ENCODE measurements at places on chromosomes 3 and 15.

DNA sequence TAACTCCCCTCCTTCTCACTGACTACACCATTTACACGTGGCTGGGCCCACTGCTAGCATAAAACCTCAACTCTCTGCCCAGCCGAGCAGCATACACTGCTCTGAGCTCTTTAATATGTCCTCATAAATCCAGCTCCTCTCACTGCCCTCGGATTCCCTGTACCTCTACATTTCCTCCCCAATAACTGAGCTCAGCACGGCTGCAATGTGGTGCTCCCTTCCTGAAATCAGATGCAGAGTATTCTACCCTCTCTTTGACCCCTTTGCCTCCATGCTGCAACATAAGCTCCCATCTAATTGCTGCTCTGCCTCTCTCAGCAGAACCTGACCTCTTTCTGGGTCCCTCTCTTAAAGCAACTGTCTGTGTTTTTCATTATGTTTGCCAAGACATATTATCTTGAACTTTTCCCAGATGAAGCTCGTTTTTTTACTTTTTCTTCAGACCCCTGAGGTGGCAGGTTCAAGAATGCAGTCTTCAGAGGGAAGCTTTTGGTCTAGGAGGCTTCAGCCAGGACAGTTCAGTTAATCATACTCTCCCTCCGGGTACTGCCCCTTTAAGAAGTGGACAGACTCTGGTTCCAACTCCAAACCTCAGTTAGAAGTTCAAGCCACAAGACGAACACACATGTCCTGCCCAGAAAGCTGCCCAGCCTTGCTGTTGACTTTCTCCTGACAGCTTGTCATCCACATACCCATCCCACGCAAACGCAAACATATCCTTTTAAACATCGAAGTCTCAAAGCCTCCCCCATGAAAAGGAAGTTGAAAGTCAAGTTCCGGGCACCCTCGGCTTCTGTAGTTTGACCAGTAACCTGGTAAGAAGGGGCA lies 81.1 kb upstream of the NEO1 start:
- no peak for DNase-seq

GRCh38 chr3:194740859-194741491 lies 55.3 kb downstream of the FAM43A start:
- DNase-seq = peak; percentile 83

DNA sequence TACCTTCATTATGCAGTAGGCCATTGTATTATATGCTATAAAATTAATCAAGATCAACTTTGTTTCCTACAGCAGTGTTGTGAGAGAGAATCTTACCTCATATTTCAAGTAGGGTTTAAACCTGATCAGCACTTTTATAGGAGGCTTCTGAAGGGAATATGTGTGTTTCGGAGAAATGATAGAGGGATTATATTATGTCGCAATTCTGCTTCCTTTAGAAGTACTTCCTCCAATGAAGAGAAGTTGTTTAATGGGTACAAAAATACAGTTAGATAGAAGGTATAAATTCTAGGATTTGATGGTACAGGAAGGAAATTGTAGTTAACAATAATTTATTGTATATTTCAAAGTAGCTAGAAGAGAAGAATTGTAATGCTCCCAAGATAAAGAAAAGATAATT lies 54.9 kb downstream of the NSUN3 start:
- DNase-seq = no peak

DNA sequence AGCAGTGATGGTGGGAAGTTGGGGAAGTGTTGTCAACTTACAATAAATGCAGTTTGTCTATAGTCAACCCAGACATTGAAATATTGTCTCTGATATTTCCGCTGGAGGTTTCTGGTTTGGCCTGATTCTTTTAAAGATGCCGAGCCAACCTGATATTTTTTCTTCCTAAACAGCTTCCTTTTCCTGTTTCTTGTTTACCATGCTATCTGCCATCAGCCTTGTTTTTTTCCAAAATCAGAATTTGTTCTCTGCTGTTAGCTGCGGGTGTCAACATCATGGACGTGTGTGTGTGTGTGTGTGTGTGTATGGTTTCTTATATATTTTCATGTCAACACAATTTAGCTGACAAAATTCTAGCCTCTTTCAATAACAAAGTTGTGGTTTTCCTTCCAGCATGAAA lies 41.2 kb upstream of the XCR1 start:
- DNase-seq = no peak

DNA sequence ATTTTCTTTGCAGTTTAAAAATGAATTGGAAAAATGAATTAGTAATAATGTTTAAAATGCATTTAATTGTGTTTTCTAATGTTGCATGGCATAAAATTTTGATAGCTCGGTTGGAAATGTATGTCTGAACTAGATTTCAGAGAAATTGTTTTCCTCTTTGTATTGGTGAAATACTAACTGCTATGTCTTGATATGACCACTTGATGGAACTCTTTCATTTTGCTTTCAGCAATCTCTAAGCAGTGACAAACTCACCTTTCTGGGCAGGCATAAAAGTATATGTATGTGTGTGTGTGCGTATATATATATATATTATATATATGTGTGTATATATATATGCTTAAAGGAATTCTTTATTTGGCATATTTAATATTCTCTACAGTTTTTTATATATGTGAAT lies 239.3 kb upstream of the ZNF717 start:
- peak; percentile 18 for DNase-seq

GRCh38 chr3:53046171-53047170 lies 598 bp upstream of the SFMBT1 start:
- peak; percentile 65 for DNase-seq

- no peak for DNase-seq
Observed at GRCh38 chr15:67512933-67513714, 7.8 kb upstream of the C15orf61 start.

GRCh38 chr3:63230146-63230545 lies 48.0 kb upstream of the SYNPR start:
- DNase-seq = no peak

DNA sequence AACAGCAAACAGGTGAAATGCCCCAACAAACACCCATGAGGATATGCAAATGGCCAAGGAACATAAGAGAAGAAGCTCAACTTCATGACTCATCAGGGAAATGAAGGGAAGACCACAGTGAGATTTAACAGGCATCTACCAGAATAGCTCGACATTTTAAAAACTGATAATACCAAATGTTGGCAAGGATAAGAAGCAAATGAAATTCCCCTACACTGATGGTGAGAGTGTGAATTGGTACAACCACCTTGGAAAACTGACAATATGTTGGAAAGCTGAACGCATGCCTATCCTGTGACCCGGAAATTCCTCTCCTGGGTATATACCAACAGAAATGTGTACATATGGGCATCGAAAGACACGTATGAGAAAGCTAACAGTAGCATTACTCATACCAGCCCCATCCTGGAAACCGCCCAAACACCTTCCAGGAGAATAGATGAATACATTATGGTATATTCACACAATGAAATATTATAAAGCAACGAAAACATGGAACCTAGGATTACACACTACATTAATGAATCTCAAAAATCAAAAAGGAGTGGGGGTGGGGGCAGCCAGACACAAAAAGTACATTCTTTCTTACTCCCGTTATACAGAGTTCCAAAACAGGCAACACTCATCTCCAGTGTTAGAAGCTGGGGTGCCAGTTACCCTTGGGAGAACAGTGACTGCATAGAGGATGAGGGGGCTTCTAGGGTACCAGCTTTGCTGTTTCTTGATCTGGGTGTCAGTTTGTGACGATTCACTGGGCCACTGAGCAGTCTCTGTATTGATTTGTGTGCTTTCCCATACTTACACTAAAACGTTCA lies 16.9 kb downstream of the RFTN1 start:
- no peak for DNase-seq

DNA sequence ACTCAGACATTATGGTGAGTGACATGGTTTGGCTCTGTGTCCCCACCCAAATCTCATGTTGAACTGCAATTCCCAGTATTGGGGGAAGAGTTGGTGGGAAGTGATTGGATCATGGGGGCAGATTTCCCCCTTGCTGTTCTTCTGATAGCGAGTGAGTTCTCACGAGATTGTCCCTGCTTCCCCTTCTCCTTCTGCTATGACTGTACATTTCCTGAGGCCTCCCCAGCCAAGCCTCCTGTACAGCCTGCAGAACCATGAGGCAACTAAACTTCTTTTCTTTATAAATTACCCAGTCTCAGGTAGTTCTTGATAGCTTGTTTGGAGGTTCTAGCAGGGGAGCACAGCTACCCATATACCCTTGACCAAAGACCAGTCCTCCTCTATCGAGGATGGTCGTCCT lies 45.9 kb downstream of the ADAM10 start:
- DNase-seq = no peak

DNA sequence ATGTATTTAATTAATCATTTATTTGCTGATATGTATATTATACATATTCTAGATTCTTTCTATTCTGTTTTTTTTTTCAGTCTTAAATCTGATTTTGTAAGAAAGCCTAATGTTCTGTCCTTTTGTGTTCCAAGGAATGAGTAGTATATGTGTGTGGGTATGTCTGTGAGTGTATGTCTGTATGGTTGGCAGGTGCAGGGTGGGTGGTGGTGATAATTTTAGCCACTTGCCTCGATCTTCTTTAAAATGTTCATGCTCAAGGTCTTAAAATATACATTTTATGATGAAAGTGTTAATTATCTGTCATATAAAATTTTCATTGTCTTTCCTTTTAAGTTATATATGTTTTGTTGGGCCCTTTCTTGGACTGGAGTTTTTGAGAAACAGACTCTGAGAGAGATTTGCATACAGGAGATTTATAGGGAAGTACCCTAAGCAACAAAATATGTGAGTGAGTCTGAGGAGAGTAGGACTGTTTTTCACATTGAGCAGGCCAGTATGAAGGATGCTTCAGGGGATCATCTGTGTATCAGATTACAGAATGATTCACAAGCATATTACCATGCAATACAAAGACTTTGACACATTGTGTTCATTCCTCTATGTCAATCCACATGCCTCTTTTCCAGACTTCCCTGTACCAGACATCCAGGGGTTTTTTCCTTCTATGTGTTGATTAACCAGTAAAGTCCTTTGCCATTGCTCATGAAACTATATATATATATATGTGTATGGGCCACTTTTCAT lies 211.0 kb upstream of the DPPA4 start:
- DNase-seq = no peak

DNA sequence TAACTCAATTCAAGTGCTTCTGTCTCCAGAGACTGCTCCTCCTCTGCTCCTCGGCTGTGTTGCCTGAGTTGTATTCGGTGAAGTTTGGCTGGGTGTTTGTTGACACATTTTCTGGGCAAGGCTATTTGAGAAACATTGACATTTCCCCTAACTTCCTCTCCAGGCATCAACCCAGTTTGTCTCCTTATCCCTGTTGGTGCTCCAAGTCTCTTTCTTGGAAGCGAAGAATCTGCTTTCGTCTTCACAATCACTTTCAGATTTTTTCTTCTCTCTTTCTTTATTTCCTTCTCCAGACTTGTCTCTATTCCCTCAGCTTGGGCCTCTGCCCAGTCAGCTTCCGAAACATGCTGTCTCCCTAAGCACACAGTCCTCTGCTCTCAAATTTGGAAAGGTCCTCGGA lies 84.7 kb downstream of the ETV5 start:
- DNase-seq = no peak

- DNase-seq = no peak
Observed at GRCh38 chr15:81968691-81969090, 77.1 kb downstream of the MEX3B start.

- DNase-seq = no peak
Observed at GRCh38 chr3:32499585-32499984, 3.1 kb downstream of the CMTM6 start.

DNA sequence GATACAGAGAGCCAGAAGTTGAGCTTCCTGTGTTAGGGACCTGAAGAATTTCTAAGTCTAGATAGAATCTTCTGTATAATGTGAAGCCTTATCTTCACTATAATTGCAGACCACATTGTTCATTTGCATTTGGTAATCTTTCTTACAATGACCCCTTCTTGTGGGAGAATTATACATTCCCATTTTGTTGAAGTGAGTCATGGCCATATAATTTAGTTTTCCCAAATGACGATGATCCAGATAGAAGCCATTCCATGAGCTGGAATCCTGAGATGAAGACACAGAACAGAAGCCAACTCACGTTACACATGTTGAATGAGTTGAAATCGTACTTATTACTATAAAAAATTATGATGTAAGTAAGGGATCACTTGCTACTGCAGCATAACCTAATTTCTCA lies 187.8 kb downstream of the TUSC7 start:
- DNase-seq = no peak

DNA sequence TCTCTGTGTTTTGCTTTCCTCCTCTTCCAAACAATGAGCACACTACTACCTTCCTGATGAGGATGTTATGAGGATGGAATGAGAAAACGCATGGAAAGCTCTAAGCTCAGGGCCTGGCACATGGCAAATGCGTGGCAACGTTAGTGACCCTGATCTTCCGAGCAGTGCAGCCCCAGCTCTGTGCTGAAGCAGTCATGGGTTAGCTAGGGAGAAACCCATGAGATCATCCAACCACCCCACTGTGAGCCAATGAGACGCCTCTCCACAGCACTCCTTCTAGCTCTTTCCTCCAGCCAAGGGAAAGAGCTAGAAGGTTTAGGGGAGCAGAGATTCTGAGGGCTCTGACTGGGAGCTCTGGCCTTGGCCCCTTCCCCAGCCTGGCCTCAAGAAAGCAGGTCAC lies 4.5 kb downstream of the CPN2 start:
- no peak for DNase-seq

DNA sequence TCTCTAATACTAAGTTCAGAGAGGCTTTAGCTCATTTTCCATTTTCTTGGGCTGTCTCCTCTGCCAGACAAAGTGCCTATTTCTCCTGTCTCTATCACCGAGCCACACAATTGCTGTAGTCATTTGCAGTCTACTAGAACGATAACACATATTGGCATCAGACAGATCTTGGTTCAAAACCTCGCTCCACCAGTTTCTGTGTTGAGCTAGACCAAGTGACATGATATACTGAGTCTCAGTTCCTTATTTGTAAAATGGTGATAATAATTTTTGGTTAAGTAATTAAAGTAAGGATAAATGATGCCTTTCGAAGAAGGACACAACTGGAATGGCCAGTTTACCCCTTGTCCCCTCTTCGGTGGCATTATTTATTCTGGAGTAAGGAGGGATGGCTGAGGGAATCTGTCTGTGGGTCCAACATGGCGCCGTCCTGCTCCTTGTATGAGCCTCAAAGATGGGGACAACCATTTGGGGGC lies 398 bp upstream of the RAB7A start:
- DNase-seq = no peak

DNA sequence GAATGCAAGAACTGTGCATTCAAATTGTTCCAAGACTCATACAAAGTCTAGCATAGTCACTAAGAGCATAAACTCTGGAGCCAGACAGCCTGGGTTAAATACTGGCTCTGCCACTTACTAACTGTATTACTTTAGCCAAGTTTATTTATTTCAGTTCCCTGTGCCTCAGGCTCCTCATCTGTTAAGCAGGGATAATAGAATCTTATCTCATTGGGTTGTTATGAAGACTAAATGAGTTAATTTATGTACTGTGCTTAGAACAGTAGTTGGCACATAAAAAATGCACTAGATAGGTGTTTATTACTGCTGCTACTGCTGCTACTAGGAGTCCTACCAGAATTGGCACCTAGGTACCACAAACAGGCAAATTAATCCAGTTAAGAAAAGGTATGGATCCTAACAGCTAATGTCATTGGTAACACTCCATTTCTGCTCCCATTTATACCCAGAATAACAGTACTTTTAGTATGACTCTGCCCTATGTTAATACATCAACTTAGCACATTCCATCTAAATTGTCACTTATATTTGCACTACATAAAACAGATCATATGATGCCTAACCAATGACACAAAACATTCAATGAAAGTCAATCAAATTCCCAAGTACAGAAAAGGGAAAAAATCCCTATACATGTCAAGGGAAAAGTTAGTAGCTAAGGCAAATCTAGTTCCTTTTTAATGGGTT lies 45.7 kb downstream of the GSK3B start:
- no peak for DNase-seq

All from ACHN (cell line).